ENCODE measurements at places on chromosomes 16 and 17.
A peak's percentile ranks its signal among the peaks of the same experiment; 100 is the strongest.

GRCh38 chr16:59988591-59988990 is 1254.5 kb upstream of the GOT2 start:
- no peak for DNase-seq

GRCh38 chr17:48723423-48724250 is 652 bp downstream of the PRAC2 start:
- peak; percentile 34 for DNase-seq

DNA sequence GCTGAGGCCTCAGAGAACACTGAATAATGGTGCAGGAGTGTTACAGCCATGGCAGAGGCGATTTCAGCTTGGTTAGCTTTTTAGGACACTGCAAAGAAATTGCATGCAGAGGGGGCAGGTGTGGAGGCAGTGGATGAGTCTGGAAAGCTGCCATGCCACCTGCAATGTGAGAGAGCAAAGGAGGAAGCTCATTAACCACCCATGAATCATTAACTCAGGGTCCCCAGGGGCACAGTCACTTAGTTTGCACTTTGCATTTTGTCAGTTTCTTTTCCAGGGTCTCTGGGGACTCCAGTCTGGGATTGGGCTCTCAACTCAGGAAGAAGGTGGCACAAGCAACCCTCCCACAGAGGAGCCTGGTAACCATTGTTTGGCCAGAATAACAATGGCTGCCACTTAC is 132.9 kb downstream of the USP31 start:
- no peak for DNase-seq

DNA sequence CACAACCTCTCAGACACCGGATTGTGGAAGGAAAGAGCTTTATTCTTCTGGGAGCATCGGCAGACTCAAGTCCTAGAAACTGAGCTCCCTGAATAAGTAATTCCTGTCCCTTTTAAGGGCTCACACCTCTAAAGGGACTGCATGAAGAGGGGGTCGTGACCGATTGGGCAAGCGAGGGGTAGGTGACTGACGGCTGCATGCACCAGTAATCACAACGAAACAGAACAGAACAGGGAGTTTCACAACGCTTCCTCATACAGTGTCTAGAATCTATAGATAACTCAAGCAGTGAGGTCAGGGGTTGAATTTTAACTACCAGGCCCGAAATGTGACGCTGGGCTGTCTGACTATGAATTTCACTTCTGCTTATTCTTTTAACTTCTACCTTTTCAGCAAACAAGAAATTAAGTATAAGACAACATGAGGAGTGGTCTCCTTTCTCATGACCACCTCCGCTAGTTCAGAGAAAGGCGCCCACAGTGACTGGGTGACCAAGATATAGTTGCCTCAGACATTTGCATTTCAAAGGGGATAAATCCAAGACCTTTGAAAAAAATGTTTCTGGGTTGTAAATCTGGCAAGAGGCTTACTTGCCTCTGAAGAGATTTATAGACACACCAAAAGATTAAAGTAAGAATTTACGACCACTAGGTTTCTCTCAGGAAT is 88.4 kb upstream of the ATF7IP2 start:
- DNase-seq: no peak

DNA sequence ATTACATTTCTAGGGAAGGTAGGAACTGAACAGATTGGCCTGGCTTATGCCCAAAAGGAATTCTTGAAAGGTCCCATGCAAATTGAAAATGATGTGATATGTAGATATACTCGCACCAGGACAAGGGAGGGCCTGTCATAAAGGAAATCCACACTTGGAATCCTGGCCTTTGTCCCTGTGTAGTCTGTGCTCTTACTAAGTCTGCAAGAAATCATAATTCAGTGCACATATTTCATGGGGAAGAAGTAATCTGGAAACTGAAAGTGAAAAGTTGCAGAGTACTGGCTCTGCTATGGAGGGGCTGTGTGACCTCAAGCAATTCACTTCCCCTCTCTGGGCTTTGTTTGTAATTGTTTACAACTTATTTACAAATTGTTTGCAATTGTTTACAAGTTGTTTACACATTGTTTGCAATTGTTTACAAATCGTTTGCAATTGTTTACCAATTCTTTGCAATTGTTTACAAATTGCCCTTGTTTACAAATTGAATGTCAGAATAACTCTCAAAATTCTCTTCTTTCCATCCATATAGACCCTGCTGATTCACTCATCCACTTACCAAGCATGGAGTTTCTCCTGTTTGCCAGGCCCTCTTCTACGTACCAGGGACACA is 12.9 kb downstream of the SCNN1G start:
- no peak for DNase-seq

DNA sequence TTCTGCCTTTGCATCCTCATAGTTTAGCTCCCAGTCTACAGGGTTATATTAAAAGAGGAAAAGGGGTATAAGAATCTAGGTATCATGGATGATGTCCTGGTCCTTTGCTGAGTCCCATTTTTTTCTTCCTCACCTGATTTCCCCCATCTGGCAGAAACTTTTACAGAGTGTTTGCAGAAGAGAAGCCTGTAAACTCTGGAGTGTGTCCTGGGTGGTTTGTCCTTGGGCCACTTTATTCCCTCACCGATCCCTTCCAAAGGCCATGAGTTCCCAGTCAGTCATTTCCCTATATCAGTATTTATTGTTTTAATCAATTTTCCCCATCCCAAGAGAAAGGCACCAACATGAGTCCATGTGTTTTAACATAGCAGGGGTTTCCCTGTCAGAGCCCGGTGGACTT is 638.2 kb downstream of the WWOX start:
- DNase-seq: no peak

DNA sequence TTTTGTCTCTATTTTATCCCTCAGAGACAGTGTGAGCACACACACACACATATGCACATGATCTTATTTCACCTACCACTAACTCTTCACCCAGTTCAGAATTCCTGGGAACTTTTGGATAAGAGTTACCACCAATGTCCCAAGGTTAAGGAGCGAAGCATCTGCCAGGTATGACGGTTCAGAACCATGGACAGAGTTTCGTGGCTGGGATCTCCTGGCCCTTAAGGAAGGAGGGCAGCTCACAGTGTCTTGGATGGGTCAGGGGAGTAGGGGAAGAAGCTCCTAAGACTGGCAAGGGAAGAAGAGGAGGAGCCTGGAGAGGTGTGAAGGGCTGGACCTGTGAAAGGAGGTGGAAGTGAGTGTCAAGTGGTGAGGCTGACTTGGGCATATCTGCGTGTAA is 23.0 kb upstream of the TMEM132E start:
- no peak for DNase-seq

DNA sequence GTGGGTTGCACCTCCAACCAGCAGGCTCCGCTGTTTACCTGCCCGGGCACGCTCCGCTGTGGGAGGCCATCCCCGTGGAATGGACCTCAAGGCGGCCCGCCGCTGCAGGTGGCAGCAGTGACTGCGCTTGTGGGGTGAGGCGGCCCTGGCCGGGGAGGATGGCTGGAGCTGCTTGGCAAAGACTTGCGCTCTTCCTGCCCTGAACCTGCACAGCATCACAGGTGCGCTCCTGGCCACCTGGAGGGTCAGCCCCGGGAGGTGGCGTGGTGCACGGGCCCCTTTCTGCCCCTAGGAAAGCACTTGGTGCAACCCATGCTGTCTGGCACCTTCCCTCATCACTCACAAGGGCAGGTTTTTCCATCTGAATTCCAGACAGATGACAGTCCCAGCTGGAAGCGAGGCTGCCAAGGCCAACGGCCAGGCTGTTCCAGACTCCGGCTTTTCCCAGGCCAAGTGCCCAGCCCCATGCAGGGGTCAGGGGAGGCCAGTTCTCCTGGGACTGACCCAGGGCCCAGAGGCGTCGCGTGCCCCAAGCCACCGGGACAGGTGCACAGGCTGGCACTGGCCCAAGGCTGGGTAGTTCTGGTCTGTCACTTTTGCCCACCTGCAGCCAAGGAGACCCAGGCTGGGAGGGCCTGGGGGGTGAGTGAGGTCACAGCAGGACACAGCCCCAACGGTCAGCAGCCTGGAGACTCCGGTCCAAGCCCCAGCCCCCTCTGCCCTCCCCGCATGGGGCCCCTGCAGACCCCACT is 13.3 kb downstream of the UTS2R start:
- peak; percentile 93 for DNase-seq

- no peak for DNase-seq
These were observed 102.3 kb downstream of the XYLT1 start for GRCh38 chr16:17368446-17368845.

DNA sequence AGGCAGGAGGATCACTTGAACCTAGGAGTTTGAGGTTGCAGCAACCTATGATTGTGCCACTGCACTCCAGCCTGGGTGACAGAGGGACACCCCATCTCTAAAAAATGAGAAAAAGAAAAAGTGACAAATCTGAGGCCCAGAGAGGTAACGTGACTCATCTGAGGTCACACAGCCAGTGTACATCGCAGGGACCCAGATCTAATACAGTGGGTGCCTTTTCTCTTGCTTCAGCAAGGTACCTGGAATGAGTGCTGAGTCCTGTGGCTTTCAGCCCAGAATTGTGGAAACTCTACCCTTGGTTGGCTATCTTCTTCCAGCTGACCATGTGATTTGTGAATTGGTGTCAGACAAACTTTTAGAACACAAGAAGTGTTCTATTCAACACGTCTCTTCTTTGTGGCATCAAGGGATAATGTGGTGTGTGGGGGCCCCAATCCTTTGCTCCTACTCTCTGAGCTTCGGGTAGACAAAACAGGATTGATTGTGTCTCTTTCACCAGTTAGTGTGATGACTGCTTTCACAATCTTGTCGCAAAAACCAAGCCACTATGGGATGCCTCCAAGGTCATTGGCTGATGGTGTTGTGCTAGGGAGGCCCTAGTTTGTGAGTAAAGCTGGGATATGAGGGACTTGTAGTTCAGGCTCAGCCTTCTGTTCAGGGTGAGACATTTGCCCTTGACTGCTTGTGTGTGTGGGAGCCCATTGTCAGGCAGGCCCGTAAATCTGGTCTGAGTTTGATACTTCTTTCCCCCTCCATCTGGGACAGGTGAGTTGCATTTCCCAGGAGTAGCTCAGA is 71.0 kb downstream of the MSI2 start:
- DNase-seq: no peak

DNA sequence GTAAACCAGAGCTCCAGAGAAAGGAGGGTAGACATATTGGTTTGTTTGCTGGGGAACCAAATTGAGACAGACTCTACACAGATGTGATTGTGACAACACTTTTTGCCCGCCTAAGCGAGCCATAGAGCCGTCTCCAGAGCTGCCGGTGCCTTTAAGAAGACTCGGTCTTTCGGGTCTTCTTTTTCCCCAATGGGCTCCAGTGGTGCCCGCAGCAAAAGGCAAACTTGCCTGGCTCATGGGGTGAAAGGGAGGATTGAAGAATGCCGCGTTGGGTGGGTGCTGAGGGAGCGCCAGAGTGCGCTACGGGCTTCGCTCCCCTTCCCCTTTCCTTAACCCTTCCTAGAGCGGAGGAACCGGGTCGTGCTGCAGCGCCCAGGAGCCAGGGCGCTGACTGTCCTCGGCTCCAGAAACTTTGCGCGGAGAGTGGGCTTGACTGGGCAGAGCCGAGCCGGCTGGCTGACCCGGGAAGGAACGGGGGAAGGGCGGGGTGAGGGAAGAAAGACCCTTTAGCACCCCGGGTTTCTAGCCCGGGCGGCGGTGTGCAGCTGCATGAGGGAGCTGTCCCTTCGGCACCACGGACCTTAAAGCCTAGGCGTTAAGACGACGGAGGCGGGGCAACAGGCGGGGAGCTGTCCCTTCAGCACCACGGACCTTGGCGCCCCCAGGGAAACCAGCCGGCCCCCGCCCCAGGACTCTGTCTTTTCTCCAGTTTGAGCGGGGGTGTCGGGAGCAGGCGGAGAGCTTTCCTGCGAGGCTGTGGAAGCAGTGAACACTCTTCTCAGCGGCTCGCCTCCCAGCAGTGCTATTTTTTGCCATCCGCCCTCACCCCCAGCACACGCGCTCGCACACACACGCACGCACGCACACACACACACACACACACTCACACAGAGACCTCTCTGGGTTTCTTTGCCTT is at the start of gene CACNG3:
Gene CACNG3, plus strand, starts transcription at position 880 of the 916 bp plus-strand sequence. CDS start 420 bp downstream, outside the sequence.
- DNase-seq: peak; percentile 62

Measured in RWPE2 (cell line).